ENCODE measurements at places on chromosomes 4 and X.

- no peak for DNase-seq
Observed at GRCh38 chrX:121457096-121457495, 409.7 kb downstream of the GLUD2 start.

- DNase-seq = no peak
Observed at GRCh38 chr4:18405054-18405453, 383.5 kb upstream of the LCORL start.

GRCh38 chr4:111707491-111707890, 437.8 kb upstream of the FAM241A start:
- DNase-seq = no peak

GRCh38 chr4:158861281-158861680, 92.5 kb downstream of the FNIP2 start:
- no peak for DNase-seq

DNA sequence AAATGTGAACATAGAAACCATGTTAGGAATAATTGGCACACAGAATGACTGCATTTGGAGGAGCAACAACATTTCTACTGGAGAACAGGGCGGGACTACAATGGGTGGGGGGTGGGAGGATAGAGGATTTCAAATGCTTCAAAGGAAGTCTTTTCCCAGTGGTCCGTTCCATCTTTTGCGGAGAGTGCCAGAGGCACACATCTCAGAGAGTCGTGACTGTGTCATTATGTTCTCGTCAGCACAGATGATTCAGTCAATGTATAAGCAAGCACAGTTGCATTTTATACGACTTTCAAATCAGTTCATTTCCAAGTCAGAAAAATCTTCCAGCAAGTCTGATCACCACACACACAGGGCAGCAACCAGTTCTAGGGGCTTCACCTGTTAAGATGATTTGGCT, 22.7 kb upstream of the GPR50 start:
- DNase-seq = no peak

GRCh38 chr4:176433983-176434382, 114.2 kb downstream of the SPCS3 start:
- DNase-seq = no peak

DNA sequence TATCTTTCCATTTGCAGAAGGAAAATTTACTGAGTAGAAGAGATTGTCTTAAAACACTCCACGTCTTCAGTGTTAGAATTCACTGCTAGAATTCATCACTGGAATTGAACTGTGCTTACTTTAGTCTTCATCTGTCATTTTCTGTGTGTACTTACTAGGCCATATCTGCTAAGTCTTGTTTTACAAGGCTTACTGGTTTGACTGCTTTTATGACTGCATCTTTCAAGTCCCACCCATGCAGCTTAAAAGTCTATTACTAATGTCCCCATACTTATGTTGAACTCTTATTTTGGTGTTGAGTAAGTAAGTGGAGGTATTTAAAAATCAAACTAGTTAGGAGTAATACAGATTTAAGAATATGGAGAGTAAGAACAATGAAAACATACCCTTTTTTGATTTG, 14.6 kb downstream of the CLCN3 start:
- DNase-seq = no peak

DNA sequence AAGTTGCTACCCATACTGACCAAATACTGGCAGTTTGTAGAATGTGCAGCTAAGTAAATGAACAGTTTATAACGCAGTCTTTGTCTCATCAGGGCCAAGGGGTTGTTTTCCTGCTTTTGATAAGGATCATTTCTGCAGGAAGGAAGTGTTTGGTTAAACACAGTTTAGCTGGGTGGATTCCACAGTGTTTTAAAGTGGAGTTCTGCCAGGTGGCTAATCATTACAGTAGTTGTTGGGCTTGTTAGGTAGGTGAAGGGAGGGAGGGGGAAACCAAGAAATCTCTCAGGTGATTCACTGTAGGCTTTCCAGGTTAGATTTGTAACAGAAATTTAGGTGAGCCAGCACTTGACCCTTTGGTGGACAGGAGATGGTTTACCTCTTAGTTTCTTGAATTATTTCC, 58.1 kb downstream of the FNIP2 start:
- no peak for DNase-seq

DNA sequence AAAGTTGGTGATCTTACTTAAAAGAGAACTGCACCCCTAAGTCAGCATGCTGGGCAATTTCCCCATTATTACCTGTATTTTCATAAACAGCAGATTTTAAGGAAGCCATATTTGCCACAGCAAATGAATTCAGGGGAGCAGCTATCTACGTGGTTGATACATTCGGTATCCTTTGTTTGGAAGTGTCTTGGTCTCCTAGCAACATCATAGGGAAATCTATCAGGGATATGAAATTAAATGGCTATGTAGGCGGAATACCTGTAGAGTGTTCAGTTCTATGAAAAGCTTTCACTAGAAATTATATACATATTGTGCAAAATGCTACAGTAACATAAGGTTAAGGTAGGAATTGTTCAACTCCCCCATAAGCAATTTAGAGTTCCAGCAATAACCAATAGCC, 157.2 kb upstream of the EMCN start:
- no peak for DNase-seq

DNA sequence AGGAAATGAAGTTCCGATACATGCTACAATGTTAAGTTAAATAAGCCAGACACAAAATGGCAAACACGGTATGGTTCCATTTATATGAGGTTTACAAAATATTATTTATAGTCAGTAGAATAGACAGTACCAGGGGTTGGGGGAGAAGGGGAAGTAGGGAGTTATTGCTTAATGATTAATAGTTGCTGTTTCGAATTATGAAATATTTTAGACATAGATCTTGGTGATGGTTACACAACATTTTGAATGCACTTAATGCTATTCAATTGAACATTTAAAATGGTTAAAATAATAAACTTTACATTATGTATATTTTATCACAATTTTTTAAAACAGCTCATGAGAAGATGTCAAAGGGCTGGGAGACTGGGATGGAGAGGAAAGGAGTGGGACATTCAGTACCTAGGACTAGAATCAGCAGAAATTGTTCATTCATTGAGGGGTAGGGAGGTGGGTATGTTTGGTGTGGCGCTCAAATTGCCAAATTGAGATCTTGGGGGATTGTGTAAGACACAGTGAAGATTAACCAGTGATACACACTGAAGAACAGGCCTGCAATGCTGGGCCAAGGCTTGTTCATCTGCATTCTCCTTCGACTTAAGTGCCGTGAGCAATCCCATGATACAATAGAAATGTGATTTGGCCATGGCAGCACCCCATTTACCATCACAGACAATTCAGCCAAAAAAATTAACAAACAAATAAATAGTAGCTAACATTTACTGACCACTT, 165.6 kb upstream of the GALNT7 start:
- DNase-seq = no peak

DNA sequence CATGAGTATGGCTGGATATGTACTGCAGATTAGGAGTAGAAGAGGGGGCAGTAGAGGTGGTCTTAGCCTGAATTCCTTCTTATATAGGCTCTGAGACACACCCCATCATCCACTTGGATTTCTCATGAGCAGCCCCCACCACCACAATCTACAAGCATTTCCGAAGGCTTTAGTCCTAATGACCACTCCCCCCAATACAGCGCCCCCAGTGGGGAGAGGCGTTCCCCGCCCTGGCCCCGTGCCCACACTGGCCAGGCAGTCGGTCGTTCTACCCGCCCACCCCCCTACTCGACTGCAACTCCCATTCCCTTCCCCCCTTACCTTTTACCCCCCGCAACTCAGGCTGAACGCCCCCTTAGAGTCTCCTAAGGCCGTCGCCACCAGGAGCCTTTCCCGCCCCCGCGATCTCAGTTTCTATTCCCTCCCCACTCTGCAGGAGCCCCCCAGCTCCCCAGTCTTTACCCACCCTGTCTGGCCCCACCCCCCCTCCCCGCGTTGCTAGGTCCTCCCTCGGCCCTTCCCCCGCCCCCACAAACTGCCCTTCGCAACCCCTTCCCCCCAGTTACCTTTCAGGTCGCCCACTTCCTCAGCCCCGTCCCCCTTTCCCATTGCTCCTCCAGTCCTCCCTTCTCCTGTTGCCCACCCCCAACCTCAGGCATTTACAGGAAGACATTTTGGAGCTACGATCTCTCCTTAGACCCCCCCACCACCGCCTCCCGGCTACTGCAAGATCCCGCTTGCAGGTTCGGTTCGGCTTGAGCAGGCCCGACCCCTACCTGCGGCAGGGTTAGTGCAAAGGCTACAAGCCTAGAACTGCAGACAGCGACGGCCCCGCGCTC, 468 bp downstream of the ZMYM3 start:
- peak; percentile 39 for DNase-seq

GRCh38 chr4:128908735-128909134, 99.2 kb downstream of the JADE1 start:
- DNase-seq = no peak

- no peak for DNase-seq
Observed at GRCh38 chrX:154320406-154320805, 24.8 kb downstream of the TKTL1 start.

DNA sequence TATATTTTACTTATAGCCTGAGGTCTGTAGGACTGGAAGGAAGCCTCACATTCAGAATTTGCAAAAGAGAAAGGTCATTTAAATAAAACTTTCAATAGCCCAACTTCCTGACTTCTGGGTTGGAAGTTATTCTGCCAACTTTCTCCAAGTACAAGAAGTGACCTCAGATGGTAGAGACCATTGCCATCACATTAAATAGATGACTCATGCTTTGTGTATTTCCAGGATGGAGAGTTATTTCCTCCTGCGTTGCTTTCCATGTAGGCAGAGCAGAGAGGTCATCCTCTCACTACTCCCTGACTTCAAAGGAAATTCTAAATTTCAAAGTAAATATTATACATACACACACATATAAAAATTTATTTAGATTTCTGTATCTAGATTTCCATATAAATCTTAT, 73.0 kb upstream of the NR3C2 start:
- no peak for DNase-seq

DNA sequence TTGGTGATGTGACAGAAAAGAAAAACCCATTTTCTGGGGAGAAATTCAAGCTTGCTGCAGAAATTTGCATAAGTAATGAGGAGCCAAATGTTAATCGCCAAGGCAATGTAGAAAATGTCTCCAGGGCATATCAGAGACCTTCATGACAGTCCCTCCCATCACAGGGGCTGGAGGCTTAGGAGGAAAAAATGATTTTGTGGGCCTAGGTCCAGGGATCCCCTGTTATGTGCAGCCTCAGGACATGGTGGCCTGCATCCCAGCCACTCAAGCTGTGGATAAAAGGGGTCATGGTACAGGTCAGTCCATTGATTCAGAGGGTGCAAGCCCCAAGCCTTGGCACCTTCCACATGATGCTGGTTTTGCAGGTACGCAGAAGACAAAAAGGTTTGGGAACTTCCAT, 90.7 kb downstream of the TGIF2LX start:
- no peak for DNase-seq

DNA sequence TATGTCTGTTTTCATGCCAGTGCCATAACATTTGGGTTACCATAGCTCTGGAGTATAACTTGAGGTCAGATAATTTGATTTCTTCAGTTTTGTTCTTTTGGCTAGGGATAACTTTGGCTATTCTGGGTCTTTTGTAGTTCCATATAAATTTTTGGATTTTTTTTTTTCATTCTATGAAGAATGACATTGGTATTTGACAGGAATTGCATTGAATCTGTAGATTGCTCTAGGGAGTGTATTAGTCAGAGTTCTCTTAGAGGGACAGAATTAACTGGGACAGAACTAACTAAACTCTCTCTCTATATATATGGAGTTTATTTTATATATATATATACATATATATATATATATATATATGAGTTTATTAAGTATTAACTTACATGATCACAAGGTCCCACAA, 32.2 kb upstream of the SLIT2 start:
- no peak for DNase-seq

GRCh38 chr4:158763462-158763861, 5.4 kb upstream of the FNIP2 start:
- DNase-seq = no peak

DNA sequence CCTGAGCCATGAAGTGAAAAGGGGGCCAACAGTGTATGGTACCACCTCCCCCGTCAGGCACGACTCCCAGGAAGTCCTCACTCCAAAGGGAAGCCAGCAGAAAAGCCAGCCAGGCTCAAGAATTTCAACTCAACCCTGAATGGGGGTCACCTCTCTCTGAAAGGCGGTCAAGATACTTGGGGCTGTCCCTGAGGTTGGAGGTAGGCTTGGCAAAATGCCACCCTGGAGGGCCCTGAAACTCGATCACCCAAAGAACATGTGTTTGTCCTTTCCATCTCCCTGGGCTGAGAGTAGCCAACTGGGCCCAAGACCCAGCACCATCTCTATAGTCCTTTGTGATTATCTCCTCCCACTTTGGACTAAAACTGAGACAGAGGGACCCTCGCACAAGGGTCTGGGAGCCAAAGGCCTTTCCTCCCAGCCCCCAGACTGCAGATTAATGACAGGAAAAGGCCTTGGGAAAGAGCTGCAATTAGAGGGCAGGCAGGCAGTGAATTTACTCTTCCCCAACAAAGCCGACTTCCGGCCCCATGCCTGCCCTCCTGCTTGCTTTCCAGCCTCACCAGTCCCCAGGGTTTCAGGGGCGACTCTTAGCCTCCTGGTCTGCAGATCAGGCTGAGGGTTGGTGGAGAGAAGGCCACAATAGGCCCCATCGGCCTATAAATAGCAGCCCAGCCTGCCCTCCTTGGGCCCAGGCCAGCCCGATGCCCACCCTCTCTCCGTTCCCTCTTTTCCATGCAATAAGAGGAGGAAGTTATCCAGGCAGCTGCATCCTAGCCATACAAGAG, 5.6 kb downstream of the SASH3 start:
- DNase-seq = no peak

DNA sequence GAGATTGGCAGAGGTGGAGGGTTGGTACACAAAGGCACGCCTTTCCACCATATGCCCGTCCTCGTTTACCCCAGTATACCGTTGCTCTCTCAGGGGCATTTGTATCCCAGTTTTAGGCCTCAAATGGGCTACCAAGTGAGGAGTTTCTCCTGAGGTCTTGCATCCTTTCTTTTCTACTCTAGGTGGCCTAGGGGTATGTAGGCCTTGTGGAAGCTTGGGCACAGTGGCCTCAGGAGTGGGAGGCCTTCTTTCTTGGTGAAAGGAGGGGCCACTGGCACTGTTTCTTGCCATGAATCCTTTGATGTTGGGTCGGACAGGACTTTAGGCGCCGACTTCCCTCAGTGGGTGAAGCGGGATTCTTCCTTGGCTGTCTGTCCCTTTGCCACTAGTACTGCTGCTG, 15.3 kb upstream of the MAGIX start:
- DNase-seq = no peak

DNA sequence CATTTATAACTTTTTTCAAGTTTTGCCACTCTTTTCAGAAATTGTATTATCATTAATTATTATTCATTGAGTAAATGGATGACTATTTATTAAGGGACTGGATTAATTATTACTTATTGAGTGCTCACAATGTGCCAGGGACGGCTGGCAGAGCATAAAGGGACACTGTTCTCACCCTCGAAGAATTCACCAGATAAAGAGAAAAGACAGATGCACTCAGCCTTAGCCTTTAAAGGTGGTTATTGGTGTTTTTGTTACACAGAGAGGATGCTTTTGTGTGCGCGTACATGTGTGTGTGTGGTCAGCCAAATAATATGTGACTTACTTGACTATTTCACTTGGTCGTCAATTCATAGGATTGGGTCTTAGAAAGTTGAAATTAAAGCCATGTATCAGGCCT, 187.0 kb downstream of the ANTXR2 start:
- no peak for DNase-seq
